ENCODE measurements at places on chromosomes 3 and 15. TPM values are rescaled to one million over a fixed set of nuclear protein-coding genes. Genes with fewer than 3 reads are reported as not detected.

- no peak for DNase-seq
Observed at GRCh38 chr3:182384221-182384620, 409.1 kb upstream of the ATP11B start.

DNA sequence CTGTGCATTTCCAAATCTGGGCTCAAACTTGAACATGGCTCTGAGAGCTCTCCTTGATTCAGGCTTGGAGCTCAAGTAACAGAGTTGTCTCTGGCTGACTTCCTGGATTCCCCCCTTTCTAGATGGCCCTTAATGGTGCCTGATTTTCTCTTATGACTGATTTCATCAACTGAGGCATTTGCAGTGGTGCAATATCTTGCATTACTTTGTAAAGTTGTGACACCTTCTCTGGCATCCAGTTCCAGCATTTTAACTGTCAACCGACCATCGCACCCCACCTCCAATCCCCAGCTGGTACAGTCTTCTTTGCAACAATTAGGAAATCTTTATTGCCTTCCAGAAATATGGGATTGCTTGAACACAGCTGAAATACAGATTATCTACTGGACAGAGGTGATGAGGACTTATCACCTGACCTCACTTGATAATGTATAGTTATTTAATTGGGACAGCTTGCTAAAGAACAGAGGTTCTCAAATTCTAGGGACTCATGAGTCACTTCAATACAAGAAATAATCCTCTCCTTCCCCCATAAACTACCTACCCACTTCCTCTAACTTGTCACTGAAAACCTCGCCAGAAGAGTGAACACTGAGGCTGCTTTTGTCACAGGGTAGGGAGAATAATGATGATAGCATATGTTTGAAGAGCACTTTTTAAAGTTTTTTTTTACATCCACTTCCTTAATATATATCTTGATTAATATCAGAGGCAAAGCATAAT lies 41.8 kb downstream of the FILIP1L start:
- DNase-seq = no peak

DNA sequence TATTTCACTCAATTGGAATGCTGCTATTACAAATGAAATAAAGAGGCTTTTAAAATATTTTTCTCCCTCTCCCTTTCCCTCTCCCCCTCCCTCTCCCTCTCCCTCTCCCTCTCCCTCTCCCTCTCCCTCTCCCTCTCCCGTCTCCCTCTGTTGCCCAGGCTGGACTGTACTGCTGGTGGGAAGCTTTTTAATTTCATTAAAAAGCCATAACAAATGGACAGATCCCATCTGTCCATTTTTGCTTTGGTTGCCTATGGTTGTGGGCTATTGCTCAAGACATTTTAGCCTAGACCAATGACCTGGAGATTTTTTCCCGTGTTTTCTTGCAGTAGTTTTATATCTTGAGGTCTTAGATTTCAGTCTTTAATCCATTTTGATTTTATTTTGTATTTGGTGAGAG lies 107.2 kb upstream of the LRRC3B start:
- no peak for DNase-seq

DNA sequence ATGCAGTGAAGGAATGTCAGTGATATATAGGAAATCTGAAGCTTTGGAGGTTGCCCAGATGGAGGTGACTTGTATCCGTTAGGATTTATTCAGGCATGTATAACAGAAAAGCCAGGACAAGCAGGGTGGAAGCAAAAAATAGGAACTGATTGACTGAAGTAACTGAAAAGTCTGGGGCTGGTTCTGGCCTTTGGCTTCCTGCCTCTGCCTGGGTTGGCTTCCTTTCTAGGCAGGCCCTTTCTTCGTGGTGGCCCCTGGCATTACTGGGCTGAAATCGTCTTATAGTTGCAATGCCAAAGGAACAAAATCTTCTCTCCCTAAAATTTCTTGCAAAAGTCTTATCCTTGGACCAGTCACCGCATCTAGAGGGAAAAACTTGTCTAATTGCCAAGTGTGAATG lies 386.1 kb downstream of the PTPRG start:
- no peak for DNase-seq

DNA sequence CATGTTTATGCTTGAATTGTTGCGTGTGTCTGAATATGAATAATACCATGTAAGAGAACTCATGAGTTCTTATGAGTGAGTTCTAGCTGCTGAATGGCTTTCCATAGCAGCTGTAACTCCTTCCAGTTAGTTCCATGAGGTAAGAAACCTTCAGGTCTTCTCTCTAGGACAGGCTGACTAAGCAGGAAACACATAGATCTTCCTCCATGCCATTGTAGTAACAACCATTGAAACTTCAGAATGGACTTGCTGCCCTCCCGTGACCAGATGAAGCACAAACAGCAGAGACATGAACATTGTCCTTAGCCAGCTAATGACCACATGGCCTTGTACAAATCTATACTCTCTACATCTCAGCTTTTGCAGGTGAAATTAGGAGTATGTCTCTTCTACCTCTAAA lies 200.0 kb downstream of the ZNF385D start:
- no peak for DNase-seq

DNA sequence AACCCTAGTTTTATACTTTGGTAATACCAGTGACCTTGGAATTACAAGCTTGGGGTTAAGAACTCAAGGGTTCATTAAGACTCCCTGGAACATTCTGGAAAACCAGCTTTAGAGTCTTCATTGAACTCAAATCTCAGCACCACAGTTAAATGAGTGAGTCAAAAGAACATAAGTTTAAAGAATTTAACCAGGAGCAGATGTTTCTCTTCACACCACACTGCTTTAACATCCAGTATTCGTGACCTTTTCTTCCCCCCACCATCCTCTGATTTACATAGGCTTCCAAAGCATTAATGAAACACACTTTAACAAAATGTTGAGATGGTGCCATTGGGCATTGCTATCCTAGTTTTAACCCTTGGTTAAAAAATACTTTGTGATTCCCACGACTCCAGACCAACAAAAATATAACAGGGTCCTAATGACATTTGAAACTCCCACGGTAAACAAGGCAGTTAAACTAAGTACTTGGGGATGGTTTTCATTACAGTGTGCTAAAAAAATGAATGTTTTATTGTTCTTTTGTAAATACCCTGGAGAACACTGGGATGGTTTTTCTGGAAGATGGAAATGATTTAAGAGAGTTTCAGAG lies 123.9 kb downstream of the OXNAD1 start:
- DNase-seq = no peak

- no peak for DNase-seq
Observed at GRCh38 chr3:181791056-181791955, 79.6 kb downstream of the SOX2 start.

GRCh38 chr15:78049691-78050440 lies 27.6 kb downstream of the TBC1D2B start:
- DNase-seq = no peak

ANKDD1A gene
- total RNA-seq = 0.51 TPM

ANKRD34C gene
- total RNA-seq = not detected

CCDC39 gene
- total RNA-seq = not detected
